ENCODE measurements at places on chromosomes 5 and 9.

DNA sequence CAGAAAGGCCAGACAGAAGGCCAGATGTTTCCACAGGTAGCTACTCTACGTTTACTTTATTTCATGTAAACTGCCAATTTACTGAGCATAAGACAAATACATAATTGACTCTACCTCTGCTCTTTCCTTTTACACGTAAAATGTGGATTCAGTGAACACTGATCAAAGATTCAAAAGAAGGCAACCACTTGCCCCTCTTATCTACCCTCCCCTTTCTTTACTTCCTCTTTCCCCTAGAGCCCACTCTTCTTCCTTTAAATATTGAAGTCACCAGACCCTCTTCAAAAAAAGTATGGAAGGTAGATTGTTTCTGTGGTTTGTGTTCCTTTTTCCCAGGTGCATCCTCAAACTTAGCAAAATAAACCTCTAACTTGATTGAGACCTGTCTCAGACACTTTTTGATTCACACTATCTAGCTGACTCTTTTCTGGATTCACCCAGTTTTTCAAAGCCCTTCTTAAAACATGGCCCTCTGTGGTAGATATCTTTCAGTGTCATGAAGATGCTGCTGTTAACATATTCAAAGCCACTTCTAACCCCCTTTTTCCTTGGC is 6.7 kb downstream of the FAM114A2 start:
- DNase-seq = no peak

GRCh38 chr5:146461319-146461718 is 14.2 kb downstream of the TCERG1 start:
- DNase-seq = no peak

GRCh38 chr5:92687821-92688722 is 892.9 kb downstream of the NR2F1-AS1 start:
- DNase-seq = peak; percentile 41

DNA sequence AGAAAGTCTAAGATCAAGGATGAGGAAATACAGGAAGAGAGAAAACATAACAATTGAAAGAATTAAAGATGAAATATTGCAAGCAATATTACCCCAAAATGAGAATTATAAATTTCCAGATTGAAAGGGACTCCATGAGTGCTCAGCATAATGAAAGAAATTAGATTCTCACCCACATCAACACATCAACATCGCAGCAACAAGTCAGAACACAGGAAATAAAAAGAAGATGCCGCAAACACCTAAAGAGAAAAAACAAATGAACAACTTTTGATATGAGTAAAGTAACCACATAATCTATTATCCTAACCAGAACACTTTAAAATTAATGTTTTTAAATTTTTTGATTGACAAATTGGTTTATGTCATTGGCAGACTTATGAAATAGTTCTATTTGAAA is 318.3 kb upstream of the PTGER4 start:
- DNase-seq = no peak

- DNase-seq = peak; percentile 91
These were observed at the start of gene ARHGEF28 for GRCh38 chr5:73625944-73626811. TSS of gene ARHGEF28 (plus strand) at chr5:73626196. CDS start at chr5:73684852, 58,656 bp downstream.

DNA sequence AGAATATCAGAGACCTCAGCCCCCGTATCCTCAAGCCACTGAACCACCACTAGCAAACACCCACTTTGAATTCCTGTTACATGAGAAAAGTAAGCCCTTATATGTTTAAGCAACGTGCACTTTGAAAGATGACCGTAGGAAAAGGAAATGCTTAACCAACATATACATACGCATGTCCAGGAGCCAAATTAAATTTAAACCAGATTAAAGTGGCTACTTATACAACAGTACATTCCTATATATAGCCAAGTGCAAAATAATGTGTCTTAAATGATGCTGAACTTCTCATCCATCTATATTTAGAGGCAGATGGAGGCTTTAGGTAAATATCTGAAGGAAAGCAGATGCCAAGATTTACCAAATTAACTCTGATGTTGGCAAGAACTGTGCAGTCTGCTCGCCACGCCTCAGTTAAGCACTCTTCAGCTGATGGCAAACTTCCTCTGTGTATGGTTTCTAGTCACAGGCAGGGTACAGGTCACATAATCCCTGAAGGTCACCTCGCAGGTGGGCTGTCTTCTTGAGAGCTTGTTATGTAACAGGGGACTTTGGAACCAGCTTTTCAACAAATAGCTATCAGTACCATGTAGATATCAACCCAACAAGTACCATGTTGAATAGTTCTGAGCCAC is 8.6 kb downstream of the GCNT4 start:
- no peak for DNase-seq

- DNase-seq = peak; percentile 77
These were observed at the start of gene IL6ST for GRCh38 chr5:55994495-55994997. TSS of gene IL6ST (minus strand) at chr5:55994963. CDS start at chr5:55976278, 18,685 bp downstream.

- no peak for DNase-seq
These were observed 8.6 kb downstream of the SLC36A2 start for GRCh38 chr5:151338734-151339133.

DNA sequence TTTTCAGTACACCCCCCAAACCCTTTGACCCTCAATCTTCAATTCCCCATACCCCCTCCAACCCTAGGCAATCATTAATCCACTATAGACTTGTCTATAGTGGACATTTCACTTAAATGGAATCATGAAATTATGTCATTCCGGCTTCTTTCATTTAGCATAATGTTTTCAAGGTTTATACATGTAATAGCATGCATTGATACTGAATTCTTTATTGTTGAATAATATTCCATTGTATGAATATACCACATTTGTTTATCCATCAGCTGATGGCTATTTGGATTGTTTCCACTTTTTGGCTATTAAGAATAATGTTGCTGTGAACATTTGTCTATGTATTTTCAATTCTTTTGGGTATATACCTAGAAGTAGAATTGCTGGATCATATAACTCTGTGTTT is 238.8 kb downstream of the PDE4D start:
- no peak for DNase-seq

DNA sequence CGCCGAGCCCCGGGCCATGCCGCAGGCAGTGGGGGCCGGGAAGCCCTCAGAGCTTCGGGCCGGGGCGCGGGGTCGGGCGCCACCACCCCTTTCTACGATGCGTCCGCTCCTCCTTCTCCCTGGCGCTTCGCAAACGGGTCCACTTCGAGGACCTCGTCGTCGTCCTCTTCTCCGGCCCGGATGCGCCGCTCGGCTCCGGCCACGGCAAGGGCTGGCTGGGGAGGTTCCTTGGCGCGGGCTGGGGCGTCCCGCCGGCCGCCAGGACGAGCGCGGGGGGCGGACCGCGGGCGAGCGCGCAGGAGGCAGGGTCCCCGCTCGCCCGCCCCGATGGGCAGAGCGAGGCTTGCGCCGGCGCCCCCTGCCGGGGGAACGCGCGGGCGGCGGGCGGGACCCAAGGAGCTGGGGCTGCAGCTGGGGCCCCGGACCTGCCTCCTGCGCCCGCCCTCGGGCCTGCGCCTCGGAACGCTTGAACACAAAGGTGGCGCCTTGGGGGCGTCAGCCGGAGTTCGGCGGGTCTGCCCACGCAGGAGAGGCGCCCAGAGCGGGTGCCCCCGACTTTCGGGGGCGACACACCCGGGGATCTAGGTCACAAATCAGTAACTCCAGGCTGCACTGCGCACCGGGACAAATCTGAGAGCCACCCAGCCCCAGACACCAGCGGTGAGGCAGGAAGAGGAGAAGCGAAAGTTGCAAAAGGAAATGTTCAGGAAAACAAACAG is at the start of gene ROR2:
Gene ROR2 (minus strand): TSS at position 283 of the 719 bp plus-strand sequence.
- peak; percentile 75 for DNase-seq

DNA sequence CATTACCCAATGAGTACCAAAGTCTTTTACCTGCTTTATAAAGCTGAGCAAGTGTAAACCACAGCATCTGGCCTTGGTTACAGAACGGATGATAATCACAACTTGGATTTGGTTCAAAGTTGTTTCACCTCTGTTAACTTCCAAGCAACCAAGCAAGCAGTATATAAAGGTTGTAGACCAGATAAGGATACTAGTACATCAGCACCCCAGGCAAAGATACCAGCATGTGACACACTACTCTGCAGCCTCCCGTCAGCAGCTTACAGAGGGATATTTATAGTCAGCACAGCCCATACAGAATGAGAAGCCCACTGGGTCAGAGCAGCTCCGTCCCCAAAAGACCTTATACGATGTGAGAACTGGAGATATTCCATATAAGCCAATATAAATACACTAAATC is 193.3 kb downstream of the SMARCA2 start:
- DNase-seq = no peak

DNA sequence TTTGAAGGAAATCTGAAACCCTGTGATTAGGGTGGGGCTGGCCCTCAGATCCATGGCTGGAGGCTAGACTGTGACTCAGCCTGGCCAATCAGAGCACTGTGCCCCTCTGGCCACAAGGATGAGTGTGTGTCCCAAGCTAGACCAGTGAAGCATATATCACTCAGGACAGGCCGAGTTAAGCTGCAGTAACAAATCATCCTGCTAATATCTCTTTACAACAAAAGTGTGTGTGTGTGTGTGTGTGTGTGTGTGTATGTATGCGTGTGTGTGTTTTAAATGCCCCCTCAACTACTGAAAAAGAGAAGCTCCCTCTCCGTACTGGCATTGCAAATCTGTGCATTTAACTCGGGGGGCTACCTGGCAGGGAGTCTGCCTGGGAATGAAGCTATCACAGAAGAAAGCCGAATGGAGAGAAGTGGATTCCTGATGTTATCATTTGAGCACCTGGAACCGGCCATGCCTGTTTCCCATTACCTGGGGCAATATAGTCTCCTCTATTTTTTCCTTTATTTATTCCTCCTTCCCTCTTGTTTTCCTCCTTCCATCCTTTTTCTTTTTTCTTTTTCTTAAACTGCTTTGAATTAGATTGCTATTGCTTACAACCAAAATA is 25.6 kb downstream of the STC2 start:
- DNase-seq = peak; percentile 94

DNA sequence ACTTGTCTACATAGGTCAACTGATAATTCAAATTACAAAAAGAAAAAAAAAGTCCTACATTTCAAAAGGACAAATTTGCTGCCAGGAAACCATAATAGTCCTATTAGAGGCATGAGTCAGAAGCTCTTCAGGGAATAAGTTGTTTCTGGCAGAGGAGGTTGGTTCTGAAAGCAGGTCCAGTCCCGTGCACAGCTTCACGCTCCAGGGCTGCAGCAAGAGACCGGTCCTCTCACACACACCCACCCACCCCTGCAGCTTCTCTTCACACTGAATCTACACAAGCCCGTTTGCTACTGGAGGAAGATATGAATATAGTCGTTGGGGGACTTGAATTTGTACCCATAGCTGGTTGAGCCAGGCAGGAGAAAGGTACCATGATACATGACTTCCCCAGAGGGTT is 36.9 kb upstream of the SLC1A3 start:
- peak; percentile 23 for DNase-seq

GRCh38 chr5:53730943-53731342 is 170.5 kb downstream of the NDUFS4 start:
- no peak for DNase-seq

GRCh38 chr5:150066901-150067396 is 19.4 kb downstream of the CSF1R start:
- peak; percentile 80 for DNase-seq

GRCh38 chr9:130175355-130175754 is 3.2 kb downstream of the NCS1 start:
- no peak for DNase-seq
